ENCODE measurements at places on chromosomes 2 and 18.

- DNase-seq, result no peak
Observed at GRCh38 chr2:216453955-216454614, 41.8 kb downstream of the SMARCAL1 start.

GRCh38 chr18:78238404-78239089, 741.1 kb upstream of the SALL3 start:
- DNase-seq, result no peak

GRCh38 chr2:104650405-104650996, 203.4 kb upstream of the POU3F3 start:
- DNase-seq, result no peak

DNA sequence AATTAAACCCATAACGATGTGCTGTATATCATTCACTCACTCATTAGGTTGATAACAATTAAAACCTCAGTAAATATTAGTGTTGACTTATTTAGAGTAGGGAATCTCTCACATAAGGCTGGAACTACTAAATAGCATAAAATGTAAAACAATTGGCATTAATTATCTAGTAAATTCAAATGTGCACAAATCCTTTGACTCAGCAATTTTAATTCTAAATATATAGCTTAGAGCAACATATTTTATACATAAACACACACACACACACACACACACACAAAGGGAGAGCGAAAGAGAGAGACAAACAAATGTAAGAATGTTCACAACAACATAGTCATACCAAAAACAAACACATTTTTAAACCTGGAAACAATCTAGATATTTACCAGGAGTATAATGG, 443.1 kb upstream of the KCNH7 start:
- DNase-seq, result no peak

DNA sequence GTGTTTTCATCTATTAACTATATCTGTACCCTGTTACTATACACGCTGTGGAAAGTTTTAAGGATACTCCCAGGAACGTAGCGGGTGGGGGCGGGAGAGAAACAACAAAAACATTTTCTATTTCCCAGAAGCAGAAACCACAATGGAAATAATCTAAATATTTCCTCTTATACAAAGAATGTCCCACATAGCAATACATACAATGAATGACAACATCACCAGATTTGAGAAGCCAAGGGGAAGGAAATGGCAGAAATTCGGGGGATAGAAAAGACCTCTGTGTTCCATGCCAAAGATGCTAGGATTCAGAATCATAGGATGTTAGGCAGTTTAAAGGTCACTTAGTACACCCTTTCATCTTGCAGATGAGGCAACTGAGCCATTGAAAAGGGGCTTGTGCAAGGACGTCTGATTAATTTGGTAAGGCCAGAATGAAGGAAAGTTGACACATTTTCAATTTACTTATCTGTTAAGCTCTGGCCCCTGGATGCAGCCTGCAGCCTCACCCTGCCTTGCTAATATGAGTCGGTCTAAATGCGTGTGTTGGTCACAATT, 41.1 kb upstream of the SCYGR1 start:
- DNase-seq, result no peak

DNA sequence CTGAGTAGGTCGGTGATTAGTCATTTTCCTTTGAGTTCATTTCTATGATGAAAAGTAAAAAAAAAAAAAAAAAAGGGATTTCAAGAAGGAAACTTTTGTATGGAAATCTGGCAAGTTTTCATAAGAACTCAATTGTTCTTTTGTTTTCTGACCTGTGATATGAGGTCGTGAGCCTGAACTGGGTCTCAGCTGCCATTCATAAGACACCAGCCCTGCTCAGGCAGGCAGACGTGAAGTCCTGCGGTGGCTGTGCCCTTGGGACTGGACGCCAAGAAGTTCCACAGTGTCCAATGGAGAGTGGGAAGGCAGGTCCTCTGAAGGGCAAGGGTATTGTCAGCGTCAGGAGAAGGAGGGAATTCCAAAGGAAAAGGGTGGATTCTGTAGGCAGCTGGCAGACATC, 183.9 kb downstream of the NCK2 start:
- no peak for DNase-seq

- no peak for DNase-seq
Observed at GRCh38 chr18:8341481-8342230, 267.6 kb upstream of the RAB12 start.

DNA sequence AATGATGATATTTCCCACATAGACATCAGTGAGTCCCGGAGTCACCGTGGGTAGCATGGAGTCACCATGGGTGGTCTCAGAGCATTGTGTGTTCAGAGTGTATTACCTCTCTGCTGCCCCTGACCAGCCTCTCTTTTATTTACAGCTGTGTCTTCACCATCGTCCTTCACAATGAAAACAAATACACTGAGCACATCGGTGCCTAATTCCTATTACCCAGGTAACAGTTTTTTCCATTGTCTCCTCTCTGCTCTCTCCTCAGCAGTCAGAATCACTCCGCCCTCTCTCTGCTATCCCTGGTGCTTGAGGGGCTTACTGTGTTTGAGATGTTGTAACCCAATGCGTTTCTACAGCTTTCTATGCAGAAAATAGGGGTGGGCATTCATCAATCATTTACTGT, 361.5 kb upstream of the RAB12 start:
- no peak for DNase-seq

- DNase-seq, result no peak
Observed at GRCh38 chr2:14967729-14968128, 335.2 kb downstream of the LRATD1 start.
